Stimulated activated CD4-positive, alpha-beta T cell treated with anti-CD3 and anti-CD28 coated beads, TNF-alpha, amount 100 ng/mL, for 24 hours (primary cell): ENCODE measurements at places on chromosomes 11 and 22.
A peak's percentile ranks its signal among the peaks of the same experiment; 100 is the strongest.

- DNase-seq, result no peak
Measured at GRCh38 chr22:24153959-24154358, 27.3 kb upstream of the SUSD2 start.

DNA sequence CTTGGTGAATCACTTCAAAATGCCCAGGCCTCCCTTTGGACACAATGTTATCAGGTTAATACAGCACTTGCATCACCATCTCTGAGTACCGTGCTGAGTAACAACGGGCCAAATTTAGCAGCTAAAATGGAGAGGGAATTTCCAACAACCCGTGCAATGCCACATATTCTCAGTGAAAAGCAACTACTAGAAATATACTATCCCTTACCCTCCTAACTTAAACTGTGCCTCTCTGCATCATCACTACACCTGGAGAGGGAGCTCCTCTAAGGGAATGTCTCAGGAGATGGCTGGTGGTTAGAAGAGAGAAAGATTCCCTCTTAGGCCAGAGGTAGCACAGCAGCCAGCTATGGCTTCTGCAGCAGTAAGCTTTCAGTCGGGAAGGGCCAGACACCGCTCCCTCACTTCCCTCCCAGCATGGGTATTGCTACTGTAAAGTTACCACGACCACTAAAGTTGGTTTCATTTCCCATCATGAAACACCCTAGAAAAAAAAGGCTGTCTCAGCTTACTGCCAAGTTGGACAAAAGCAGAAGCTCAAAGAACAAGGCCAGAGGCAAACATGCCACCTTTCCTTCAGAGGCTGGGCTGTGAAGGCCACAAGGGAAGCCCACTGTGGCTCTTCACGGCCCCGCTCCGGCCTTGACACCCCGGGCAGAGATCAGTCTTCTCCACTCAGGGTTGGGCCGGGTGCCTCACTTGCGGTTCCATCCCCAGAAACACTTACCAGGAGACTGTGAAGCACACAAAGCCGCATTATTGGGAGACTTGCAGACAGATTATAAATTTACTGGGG, 3.9 kb downstream of the MAML2 start:
- no peak for DNase-seq

DNA sequence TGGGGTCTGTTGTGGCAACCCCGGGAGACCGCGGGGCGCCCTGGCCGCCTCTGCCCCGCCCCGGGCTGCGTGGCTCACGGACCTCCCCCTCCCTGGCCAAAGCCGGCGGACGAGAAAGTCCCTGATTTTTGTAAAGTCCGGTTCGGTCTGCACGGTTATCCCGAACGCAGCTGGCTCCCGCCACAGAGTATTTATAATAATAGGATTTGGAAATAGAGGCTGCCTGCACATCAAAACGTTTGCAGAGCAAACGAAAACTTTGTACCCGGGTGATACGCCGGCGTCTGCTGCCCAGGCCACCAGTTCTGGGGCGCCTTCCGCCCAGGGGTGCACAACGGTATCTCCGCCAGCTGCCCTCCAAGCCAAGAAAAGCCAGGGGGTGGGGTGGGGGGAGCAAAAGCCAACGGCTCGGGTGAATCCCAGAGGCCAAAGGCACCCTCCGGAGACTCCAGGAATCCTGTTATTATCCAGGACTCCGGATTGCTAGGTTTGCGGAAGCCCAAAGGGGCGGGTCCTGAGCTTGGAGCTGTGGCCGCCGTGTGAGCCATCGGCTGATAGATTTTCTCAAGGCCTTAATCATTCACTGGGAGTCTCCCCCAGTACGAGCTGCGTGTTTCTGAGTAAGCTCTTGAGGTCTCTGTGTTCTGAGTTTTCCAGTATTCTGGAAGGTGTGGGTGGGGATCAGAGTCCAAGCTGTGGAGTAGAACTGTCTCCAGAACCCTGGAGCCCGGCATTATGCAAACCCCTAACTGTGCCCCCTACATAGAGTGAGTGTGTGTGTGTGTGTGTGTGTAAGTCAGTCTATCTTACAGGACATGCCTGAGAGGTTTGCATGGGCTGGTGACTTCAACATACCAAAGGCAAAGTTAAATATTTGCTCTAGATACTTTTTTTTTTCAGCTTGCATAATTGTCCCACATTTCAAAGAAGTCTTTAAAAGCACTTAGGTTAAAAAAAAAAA, 673 bp upstream of the SHANK2 start:
- DNase-seq, result no peak

- no peak for DNase-seq
Measured at GRCh38 chr11:22707119-22707899, 40.9 kb downstream of the GAS2 start.

DNA sequence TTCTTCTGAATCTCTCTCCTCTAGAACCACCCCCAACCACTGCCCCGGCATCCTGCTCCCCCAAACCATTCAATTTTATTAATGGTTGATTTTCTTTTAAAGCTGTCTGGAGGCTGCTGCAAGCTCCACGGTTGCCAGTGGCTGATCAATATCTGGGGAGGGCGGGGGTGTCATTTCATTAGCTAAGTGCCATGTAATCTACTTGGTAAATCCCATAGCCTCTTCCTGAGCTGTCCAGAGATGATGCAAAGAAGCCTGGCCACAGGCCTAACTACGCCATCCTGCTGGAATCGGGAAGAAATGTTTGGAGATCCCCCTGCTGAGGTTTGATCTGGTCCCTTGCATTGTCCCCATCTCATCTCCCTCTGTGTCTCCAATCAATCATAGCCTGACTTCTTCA, 440.1 kb downstream of the MIAT start:
- DNase-seq, result no peak

GRCh38 chr11:73856031-73856567, 20.5 kb downstream of the COA4 start:
- DNase-seq, result no peak

- no peak for DNase-seq
Measured at GRCh38 chr11:6129011-6129410, 21.5 kb downstream of the OR56B4 start.

GRCh38 chr11:13329670-13330356, 52.2 kb downstream of the BMAL1 start:
- no peak for DNase-seq

GRCh38 chr22:44805711-44806110, 53.3 kb downstream of the ARHGAP8 start:
- DNase-seq, result no peak

GRCh38 chr11:12174477-12175143, 64.2 kb downstream of the MICAL2 start:
- no peak for DNase-seq

DNA sequence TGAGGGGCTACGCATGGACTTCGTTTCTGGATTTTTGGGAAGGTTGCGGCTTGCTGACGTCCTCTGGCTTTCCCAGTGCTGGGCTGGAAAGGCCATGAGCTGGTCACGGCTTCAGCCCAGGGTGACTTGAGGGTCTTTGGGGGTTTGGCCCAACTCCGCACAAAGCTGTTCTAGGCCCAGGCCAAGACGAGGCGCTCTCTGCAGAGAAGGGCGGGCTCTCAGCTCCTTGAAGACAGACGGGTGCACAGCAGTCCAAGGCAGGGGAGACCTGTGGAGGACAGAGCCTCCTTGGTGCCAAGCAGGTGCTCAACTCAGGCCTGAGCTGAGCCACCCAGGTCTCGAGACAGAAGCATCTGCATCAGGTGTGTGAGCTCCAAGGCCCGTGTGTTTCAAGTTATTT, 1003.7 kb downstream of the BRD1 start:
- DNase-seq, result no peak

GRCh38 chr11:59135648-59136461, 6.8 kb upstream of the FAM111A start:
- DNase-seq, result peak; percentile 76

GRCh38 chr11:30364139-30364836, 41.4 kb downstream of the ARL14EP start:
- DNase-seq, result no peak

DNA sequence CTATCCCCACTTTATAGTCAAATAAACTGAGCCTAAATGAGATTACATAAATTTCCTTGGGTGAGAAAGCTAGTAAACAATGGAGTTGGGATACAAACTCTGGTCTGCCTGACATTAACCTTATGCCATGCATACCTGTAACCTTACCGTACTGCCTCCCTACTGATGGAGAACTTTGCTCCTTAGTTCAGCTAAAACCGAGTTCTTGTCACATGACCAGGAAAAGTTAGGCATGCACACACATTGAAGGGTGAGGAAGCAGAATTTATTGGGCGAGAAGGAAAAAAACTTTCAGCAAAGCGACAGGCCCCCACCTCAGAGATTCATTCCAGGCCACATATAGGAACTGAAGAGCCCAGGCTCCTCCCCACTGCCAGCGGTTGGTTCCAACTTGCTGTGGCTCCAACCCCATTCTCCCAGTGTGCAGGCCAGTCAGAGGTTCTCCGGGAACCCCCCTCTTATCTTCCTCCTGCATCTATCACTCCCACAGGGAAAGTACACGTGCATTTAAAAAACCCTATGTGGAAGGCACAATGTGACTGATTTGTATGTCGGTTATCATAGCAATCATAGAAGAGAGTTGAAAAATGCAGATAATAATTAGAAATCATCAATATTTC, 3.2 kb upstream of the PIWIL4 start:
- no peak for DNase-seq

DNA sequence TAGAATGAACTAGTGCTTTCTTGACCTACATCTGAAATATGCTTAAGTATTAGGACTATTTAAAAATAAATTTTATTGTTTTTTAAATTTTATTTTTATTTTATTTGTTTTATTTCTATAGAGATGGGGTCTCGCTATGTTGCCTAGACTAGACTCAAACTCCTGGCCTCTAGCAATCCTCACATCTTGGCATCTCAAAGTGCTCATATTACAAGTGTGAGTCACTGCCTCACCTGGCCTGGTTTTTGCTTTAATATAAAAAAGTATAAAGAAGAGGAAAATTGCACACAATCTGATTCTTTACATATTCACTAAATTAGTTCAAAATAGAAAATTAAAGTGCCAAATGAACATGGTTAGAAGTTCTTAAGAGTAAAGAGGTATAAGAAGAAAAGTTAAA, 37.5 kb downstream of the HEPHL1 start:
- DNase-seq, result no peak

DNA sequence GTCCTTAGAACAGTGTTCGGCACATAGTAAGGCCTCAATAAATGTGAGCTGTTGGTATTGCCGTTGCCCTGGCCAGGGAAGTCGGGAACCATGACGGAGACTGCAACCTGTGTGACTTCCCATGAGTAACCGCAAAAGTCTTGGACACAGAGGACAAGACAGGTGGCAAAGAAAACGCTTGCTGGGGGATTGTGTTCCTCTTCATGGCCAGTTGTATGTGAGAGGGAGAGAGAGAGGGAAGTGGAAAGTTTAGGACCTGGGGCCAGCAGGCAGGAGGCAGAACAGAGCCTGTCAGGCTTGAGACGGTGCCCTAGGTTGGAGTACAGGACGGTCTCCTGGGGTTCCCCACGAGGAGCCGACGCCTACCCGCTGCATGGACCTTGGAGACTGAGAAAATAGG, 90.2 kb downstream of the CEP164 start:
- DNase-seq, result no peak

- no peak for DNase-seq
Measured at GRCh38 chr11:44966694-44967093, 16.0 kb upstream of the TP53I11 start.

- DNase-seq, result no peak
Measured at GRCh38 chr11:9825315-9825714, 161.4 kb downstream of the SWAP70 start.

- DNase-seq, result no peak
Measured at GRCh38 chr11:101441747-101442146, 142.1 kb downstream of the TRPC6 start.

DNA sequence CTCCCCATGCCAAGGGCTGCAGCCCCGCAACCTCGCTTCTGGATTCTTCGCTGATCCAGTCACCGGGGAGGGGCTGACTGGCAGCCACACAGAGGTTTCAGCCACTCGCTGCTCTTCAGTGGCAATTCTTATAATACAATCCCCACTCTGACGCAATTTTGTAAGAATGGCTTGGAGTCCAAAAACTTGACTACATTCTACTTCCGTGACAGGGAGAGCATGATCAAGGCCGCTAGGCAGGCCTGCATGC, 14.9 kb downstream of the PPM1F start:
- no peak for DNase-seq

- DNase-seq, result no peak
Measured at GRCh38 chr11:103537904-103538502, 428.8 kb downstream of the DYNC2H1 start.

- no peak for DNase-seq
Measured at GRCh38 chr11:107272561-107272960, 185.1 kb downstream of the CWF19L2 start.

- DNase-seq, result no peak
Measured at GRCh38 chr22:44147821-44148574, 32.7 kb upstream of the PARVG start.
